Nephron progenitor cell (in vitro differentiated cells): ENCODE measurements at places on chromosomes 1 and 21.

DNA sequence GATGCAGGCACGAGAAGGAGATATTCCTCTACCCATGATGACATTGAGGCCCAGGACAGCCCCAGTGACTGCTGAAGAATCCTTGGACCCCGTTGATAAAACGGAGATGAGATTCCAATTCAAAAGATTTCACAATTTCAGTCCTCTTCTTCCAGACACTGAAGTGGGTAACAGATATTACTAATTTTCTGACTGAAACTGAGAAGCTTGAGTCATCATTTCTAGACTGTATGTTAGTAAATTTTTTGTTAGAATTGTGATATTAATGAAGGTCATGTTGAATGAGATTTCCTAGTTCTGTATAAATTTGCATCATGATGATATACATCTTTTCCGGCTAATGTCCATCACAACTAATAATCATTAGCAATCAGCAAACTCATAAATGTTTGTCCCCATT, 185.8 kb downstream of the CHRM3 start:
- H3K27me3 ChIP-seq, result peaks cover 7% of the 10 kb centered on the region
- no peaks in the 10 kb centered on the region for H3K36me3 ChIP-seq
- no peak for DNase-seq
- no peak overlapping the region for H3K4me3 ChIP-seq

DNA sequence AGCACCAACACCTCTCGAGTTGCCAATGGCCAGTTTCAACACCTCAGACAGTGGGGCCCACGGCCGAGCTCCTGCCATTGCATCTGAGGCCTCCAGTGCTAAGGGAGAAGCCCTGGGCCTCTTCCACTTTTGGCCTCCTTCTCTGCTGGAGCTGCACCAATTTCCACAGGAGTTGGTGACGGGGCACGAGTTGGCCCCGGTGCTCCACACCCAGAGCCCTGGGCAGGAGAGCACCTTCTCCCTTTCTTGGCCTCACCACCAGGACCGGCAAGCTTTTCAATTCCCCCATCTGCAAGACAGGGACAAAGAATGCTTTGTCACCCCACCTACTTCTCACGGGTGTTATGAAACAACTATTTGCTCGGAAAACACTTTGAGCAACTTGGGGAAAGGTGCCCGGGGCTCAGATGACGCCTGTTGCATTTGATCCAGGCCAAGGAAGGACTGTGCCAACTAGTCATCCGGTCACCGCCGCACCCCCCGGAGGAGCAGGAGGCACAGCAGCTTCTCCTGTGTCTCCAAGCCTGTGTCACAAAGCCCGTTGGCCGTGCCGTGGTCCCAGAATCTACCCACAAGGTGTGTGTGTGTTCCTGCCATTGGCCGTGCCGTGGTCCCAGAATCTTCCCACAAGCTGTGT, 55.2 kb downstream of the TOMM20 start:
- H3K4me3 ChIP-seq, result no peak overlapping the region
- DNase-seq, result no peak
- H3K27ac ChIP-seq, result no peak overlapping the region

DNA sequence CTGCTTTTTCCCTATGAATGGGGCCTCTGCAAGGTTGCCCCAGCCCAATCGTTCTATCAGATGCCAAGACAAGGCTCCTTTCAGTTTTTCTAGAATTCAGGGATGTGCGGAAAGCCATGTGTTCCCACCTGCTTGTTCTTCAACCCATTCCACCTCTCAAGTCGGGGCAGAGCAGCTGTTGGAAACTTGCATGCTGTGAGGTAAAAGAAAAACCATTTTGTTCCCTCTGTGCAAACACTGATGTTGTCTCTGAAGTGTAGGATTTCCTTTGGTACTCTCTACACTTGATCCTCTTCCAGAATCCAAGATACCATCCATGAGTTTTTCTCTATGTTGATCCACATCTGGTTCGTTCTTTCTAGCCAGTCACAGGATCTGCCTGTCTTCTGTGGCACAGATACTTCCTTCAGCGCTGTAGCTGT, 7.3 kb downstream of the IER5 start:
- peaks cover 92% of the 10 kb centered on the region for H3K4me1 ChIP-seq
- H3K27me3 ChIP-seq, result no peaks in the 10 kb centered on the region
- peak overlapping the region; percentile 53 for H3K4me3 ChIP-seq
- no peak for DNase-seq
- H3K27ac ChIP-seq, result no peak overlapping the region

DNA sequence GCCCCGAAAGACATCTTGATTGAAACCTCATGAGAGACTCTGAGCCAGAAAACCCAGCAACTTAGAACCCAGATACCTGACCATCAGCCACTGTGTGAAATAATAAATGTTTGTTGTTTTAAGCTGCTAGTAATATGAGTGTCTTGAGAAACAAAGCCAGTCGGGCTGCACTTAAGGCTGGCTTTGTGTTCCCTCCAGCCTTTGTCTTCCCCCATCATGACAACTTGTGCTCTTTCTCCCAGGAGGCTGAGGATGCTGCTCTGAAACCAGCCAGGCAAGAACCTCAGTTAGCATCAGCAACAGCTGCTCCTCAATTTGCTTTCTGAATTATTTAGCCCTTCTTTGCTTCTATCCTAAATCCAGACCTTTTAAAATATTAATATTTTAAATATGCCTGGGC, 78.2 kb downstream of the SLC16A1 start:
- DNase-seq, result no peak
- H3K4me1 ChIP-seq, result peaks cover 37% of the 10 kb centered on the region
- H3K27ac ChIP-seq, result no peak overlapping the region
- H3K36me3 ChIP-seq, result no peaks in the 10 kb centered on the region
- peaks cover 6% of the 10 kb centered on the region for H3K27me3 ChIP-seq

DNA sequence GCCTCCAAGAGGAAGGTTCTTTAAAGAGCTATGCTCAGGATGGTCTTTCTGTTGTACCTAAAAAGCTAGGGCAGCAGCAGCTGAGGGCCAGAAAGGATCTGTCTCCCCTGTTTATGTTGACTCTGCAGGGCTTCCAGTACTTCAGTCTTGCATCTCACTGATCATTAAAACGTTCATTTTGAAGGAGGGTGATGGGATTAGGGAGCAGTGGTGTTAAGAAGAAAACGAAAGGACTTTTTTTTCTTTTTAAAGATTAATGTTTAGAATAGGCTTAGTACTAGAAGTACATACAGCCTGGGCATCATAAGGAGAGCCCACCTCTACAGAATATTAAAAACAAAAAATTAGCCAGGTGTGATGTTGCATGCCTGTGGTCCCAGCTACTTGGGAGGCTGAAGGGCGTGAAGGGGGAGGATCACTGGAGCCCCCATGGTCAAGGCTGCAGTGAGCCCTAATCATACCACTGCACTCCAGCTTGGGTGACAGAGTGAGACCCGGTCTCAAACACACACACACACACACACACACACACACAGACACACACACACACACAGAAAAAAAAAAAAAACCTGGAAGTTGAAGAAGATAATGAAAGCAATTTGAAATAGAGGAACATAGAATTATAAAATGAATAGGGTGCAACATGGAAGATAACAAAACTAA, 2.9 kb downstream of the CR1L start:
- H3K27ac ChIP-seq, result no peak overlapping the region
- no peak overlapping the region for H3K4me3 ChIP-seq
- H3K36me3 ChIP-seq, result no peaks in the 10 kb centered on the region
- peaks cover 3% of the 10 kb centered on the region for H3K27me3 ChIP-seq
- no peak for DNase-seq

DNA sequence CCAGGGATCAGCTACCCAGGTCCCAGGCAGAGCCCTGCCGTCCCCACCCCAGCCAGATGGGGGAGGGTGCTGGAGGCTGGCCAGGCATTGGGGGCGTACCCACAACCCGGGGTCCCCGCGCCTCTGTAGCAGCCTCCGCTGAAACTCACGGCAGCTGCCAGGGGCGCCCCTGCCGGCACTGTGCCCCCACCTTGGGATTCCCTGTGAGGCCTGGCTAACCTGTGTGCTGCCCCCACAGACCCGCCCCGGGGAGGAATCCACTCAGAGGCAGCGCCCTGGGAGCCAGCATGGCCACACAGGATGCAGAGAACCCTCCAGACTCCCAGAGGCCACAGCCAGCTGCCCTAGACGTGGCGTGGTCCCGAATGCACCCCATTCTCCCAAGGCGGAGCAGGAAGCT, 3.8 kb downstream of the DVL1 start:
- H3K36me3 ChIP-seq, result peaks cover 10% of the 10 kb centered on the region
- no peak overlapping the region for H3K4me3 ChIP-seq
- DNase-seq, result no peak
- H3K27ac ChIP-seq, result no peak overlapping the region
- no peaks in the 10 kb centered on the region for H3K27me3 ChIP-seq
- H3K4me1 ChIP-seq, result peaks cover 19% of the 10 kb centered on the region

DNA sequence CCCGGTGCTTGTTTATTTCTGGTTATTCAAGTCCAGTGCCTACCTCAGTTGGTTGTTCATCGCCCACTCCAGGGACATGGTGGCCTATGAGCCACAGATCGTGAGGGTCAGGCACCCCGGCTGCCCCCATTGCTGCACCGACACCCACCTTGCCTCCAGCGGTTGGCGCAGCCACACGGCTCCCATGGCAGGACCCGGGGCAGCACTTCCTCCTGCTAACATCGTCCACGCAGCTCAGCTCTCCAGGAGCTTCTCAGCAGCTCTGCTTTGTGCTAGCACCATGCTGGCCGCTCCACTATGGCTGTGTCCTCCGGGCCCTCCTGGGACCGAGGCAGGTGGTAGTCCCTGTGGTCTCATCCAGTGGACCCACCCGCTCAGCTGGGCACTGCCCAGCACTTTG, 13.9 kb upstream of the PRKCZ start:
- peaks cover 17% of the 10 kb centered on the region for H3K27me3 ChIP-seq
- H3K27ac ChIP-seq, result no peak overlapping the region
- H3K4me1 ChIP-seq, result peaks cover 11% of the 10 kb centered on the region
- H3K36me3 ChIP-seq, result no peaks in the 10 kb centered on the region

GRCh38 chr1:234373959-234374254, 651 bp downstream of the COA6 start:
- H3K4me3 ChIP-seq, result peak overlapping the region; percentile 99
- peaks cover 34% of the 10 kb centered on the region for H3K36me3 ChIP-seq
- peak overlapping the region; percentile 99 for H3K27ac ChIP-seq
- H3K4me1 ChIP-seq, result peaks cover 32% of the 10 kb centered on the region
- H3K27me3 ChIP-seq, result peaks cover 32% of the 10 kb centered on the region

DNA sequence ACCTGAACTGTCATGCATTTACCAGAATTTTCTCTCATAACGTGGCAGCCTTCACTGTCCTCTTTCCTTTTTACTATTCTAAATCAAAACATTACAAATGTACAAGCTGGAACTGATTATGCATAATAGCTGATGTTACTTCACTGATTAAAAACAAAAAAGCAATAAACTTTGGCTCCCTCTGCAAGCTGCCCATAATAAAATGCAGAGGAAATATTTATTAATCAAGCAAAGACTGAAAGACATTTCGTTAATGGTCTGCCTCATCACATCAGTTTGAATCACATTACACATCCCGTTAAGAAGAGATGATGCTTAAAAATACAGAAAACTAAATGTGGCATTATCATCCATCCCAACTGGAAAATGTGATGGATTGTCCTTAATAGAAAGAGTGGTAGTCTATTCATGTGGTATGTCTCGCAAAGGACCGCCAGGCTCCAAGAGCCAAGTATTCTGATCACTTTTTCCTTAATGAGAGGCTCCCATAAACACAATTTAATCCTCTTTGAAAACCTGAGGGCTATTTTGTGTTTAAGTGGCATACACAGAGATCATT, 225.3 kb downstream of the RGS7 start:
- DNase-seq, result no peak
- H3K27ac ChIP-seq, result no peak overlapping the region
- peaks cover 3% of the 10 kb centered on the region for H3K27me3 ChIP-seq

- no peak overlapping the region for H3K27ac ChIP-seq
- peaks cover 30% of the 10 kb centered on the region for H3K4me1 ChIP-seq
- no peaks in the 10 kb centered on the region for H3K36me3 ChIP-seq
- DNase-seq, result no peak
Measured at GRCh38 chr1:156644146-156644545, 2.2 kb downstream of the BCAN start.

GRCh38 chr21:14890141-14890540, 174.7 kb downstream of the NRIP1 start:
- H3K27me3 ChIP-seq, result no peaks in the 10 kb centered on the region
- no peaks in the 10 kb centered on the region for H3K36me3 ChIP-seq
- H3K27ac ChIP-seq, result no peak overlapping the region
- H3K4me3 ChIP-seq, result no peak overlapping the region

- DNase-seq, result no peak
- H3K27me3 ChIP-seq, result peaks cover 4% of the 10 kb centered on the region
- no peak overlapping the region for H3K4me3 ChIP-seq
- H3K4me1 ChIP-seq, result peaks cover 8% of the 10 kb centered on the region
- H3K27ac ChIP-seq, result no peak overlapping the region
Measured at GRCh38 chr1:201578008-201578888, 39.3 kb downstream of the NAV1 start.

GRCh38 chr1:232528472-232529089, 101.4 kb downstream of the SIPA1L2 start:
- H3K4me1 ChIP-seq, result peaks cover 6% of the 10 kb centered on the region
- H3K27me3 ChIP-seq, result no peaks in the 10 kb centered on the region
- no peak for DNase-seq
- H3K4me3 ChIP-seq, result no peak overlapping the region
